ENCODE measurements at places on chromosomes 1 and 21.

DNA sequence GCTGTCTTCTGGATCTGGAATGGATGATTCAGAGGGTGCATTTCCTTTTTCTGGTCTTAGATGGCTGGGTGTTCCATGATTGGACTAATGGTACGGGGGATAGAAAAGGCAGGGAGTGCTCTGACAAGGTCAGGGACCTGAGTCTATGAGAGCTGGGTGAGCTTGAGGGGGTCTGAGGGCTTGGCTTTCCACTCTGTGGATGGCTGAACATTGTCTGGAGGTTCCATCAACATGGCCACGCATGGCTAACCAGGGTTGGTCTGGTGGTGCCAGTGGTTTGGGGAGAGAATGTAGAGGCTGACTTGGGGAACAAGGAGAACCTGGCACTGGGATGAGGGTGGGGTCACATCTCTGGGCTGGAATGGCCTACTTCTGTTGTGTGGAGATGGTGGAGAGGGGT is 41.5 kb upstream of the TSPAN2 start:
- no peak for DNase-seq

- DNase-seq = no peak
These were observed 14.2 kb downstream of the WDR4 start for GRCh38 chr21:42864815-42865775.

DNA sequence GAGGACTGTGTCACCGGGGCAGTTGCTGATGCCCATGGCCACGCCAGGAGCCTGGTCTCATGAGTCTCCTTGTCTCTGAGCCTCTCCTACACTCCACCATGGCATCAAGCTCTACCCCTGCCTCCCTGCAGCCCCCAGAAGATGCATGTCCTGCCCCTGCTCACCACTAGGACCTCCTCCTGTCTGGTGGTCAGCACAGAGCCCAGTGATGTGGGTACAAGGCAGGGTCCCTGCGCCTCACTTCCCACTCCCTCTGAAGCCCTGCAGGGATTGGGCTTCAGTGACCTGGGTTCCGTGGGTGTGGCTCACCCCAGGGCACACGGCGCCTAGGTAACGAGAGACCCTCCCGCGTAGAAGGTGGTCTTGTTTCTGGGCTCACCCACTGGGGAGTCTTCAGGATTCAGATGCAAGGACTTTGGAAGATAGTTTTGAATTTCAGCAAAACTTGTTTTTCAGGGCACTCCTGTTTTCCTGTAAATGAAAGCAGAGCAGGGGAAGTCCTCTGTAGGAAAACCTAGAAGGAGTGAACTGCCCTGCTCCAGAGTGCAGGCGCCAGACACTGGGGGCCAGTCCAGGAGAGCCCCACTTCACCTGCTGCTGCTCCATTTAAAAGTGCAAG is 2.8 kb downstream of the COL18A1 start:
- no peak for DNase-seq

GRCh38 chr1:248858096-248858890 is 592 bp downstream of the ZNF692 start:
- no peak for DNase-seq

GRCh38 chr1:52574594-52574993 is 21.7 kb upstream of the TUT4 start:
- peak; percentile 92 for DNase-seq

DNA sequence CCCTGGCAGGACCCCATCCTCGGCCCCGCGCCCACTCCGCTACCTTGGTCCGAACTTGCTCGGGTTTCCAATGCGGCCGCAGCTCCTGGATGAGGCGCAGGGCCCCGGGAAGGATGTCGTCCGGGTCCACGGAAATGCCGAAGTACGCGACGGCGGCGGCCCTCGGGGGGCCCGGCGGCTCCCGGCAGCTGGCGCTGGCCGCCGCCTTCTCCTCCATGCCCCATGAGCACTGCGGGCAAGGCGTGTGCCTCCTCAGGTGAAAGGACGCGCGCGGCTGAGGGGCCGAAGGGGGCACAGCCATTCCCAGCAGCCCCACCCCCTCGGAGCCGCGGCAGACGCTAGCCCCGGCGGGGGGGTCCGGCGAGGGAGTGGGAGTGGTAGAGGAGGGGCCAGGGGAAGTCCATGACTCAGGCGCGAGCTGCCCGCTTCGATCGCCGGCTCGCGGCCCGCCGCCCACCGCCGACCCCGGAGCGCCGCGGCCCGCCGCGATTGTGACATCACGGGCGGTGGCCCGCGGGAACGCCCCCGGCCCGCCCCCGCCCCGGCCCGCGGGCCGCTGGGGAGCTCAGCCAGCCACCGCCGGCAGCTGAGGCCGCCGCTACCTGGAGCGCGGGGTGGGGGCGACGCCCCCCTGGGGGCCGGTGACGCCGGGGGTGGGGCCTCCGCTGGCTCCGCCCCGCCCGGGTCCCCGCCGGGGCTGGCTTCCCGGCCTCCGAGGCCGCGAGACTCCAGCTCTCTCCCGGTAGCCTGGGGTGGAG is at the start of gene ETNK2:
Gene ETNK2, minus strand, starts transcription at position 493 of the 758 bp plus-strand sequence. Its CDS starts 192 bp downstream, at position 301.
- DNase-seq = no peak

DNA sequence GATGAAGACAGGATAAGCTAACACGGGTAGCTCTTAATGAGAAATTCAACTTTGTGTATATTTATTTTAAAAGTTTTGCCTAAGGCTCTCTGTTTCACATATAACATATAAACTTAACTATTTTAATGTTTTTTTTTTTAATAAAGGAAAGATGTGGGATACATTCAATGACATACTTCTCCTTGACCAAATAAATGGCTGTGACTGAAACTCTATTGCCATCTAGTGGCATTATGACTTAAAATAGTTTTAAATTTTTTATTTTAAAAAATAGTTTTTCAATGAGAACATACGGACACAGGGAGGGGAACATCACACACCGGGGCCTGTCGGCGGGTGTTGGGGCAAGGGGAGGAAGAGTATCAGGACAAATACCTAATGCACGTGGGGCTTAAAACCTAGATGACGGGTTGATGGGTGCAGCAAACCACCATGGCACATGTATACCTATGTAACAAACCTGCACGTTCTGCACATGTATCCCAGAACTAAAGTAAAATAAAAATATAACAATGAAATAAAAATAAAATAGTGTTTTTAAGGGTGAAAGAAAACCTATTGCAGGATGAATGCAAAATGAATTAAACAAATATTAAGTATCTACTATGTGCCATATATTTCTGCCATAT is 83.4 kb downstream of the LYST start:
- DNase-seq = peak; percentile 47

DNA sequence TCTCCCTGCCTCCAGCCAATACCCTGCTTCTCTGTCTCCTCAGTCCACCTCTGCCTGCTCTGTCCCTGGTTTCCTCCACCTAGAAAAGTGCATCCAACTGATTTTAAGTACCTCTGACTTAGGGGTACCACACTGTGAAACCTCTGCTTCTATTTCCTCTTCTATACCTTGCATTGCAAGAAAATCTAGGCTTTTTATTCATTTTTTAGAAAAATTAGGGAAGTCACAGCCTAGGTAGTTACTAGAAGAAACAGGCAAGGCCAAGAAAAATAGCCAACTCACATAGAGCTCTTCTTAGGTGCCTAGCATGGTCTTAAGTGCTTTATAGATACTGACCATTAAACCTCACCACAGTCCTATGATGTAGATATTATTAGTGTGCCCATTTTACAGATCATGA is 39.1 kb downstream of the HIVEP3 start:
- no peak for DNase-seq

- DNase-seq = no peak
These were observed 3.2 kb downstream of the RAP1GAP start for GRCh38 chr1:21665711-21666575.

DNA sequence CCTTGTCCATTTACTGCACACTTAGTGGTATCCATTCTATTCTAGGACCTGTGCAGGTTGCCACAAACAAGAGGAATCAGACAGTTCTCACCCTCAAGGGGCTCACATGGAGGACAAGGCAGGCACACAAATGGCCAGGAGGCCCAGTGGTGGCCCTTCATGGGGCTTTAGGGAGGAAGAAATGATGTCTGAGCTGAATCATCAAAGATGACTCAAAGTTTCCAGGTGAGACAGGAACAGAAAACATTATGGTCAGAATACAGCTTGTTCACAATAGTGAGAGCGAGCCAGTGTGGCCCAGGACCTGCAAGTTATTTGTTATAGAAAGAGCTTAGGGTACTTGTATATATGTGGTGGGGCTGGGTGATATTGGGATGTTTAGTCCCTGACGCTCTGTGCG is 26.4 kb downstream of the SHISAL2A start:
- DNase-seq = no peak

DNA sequence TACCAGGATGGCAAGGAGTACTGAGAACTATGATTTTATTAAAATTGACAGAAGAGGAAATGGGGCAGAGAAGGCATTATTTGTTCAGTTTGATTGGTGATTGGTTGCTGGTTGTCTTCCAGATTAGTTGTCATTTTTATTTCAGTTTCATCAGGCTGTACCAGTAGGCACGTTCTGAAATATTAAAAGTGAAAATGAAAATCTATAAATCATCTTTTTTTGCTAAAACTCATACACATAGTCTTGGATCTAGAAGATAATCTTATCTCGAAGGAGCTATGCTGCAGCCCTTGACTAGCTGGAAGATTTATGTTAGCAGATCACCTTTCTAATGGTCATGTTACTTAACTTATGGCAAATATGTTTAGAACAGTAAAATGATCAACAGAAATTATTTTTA is 29.0 kb downstream of the NEK7 start:
- DNase-seq = no peak

DNA sequence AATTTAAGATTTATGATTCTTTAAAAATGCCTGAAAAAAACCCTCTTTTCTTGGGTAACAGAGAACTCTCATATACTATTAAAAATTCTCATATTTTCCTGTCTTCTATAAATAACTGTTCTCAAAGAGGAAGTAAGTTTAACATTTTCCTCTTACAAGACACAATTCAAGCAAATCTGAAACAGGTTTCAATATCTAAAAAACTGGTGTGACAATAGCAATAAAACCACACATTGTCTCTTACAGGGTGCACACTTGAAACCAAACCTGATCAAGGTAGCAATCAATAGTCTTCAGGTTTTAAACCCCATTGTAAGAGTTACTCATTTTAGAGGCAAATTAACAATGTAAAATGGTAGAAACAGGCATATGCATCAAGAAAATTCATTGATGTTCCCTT is 28.0 kb downstream of the FUBP1 start:
- DNase-seq = no peak

DNA sequence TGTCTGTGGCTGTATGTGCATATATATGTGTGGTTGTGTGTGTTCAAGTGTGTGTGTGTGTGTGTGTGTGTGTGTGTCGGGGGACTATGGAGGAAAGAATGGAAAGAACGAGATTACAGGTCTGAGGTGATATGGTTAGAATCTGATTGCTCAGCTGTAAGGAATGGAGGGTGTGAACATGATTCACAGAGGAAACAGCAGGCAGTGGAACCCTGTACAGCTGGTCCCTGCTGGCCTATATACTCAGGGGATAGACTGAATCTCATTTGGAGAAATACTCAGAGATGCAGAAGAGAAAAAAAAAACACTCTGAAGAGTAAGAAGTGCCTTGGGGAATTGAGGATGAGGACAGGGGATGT is 180.1 kb upstream of the ESRRG start:
- peak; percentile 39 for DNase-seq

DNA sequence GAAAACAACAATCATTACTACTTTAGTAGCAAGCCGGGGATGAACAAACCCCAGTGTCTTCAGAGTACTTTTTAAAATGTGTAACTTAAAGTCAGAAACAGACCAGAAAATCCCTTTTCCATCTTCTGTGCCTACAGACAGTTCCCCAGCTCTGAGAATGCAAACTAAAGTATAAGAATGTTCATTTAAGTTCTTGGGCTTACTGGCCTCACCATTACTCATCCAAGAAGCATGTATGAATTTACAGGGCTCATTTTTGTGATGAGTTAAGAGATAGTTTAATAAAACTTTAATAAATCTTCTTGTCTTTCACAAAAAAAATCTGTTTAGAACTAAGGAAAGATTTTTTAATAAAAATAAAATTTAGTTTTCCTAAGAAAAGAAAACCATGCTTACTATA is 4.6 kb downstream of the LPGAT1 start:
- no peak for DNase-seq

GRCh38 chr1:42658877-42659337 is 684 bp downstream of the PPIH start:
- no peak for DNase-seq

GRCh38 chr1:180265871-180266270 is 35.8 kb downstream of the LHX4 start:
- DNase-seq = no peak

DNA sequence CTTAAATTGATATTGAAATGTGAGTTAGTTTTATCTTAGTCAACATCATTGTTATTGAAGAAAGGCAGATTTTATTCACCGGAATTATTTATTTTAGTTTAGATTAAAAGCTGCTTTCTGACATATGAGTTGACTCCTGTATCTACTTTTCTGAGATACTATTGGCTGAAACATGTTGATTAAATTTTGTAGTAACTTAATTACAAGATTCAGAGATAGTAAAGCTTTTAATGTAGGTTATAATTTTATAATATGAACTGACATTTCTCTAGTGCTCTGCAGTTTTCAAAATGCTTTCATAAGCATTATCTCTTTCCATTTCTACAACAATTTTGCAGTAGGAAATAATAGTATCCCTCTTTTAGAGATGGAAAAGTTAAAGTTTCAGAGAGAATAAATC is 616.0 kb downstream of the USP25 start:
- DNase-seq = no peak

DNA sequence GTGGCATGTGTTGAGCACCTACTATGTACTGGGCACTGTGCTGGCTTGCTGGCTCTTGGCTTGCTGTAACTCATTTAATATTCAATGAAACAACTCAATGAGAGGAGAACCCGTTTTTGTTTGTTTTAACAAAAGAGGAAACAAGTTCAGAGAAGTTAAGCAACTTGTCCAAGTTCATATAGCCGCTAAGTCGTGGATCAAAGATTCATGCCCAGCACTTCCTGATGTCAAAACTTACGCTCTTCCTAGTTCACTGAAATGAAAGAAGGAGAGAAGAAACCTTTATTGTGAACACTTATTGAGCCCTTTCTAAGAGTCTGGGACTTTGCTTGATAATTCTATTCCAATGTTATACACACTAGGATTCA is 475.9 kb downstream of the PTPRU start:
- no peak for DNase-seq

DNA sequence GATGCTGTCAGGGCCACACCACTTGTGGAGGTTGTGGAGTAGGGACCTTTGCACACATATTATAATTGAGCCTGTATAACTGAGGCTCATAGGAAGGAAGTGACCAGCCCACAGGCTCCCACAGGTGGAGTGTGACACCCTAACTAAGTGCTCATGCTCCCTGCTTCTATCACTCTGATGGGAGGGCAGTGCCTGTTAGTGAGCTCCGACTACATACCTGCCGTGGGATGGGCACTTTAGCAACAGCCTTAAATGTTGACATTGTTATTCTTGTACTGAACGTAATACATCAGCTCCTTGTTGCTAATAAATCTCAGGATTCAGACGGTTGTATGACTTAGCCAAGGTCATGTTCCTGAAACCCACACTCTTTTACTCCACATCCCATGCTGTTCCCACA is 58.0 kb downstream of the BEND5 start:
- DNase-seq = no peak

- DNase-seq = no peak
These were observed 227.4 kb upstream of the VAMP3 start for GRCh38 chr1:7543718-7544090.

Data from astrocyte of the cerebellum (primary cell).